H54 (cell line): ENCODE measurements at places on chromosomes 6 and 20.
A peak's percentile ranks its signal among the peaks of the same experiment; 100 is the strongest.

DNA sequence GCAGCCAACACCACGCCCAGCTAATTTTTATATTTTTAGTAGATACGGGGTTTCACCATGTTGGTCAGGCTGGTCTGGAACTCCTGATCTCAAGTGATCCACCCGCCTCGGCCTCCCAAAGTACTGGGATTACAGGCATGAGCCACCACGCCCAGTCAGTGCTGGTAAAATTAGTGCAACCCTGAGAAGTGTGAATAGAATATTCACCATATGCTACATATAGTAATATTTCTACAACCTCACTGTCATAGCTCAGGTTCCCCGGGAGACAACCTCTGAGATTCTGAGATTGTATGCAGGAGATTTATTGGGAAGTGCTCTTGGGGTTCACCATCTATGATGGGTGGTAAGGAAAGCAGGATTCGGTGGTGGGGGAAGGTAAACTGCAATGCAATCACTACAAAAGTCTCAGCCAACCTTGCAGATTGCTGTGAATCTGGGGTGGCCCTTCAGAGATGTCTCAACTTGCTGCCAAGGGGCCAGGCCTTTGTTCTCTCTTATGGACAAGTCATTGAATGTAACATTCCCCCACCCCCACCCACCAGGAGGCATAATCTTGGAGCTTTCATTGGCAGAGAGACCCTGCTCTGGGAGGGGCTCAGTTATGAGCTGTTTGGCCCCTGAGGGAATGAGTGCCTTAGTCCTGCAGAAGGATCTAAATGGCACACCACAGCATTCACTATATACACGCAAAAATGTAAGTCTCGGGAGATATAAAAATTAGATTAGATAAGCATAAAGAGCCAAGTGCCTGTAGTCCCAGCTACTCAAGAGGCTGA is 34.0 kb upstream of the SEC63 start:
- no peak for DNase-seq

DNA sequence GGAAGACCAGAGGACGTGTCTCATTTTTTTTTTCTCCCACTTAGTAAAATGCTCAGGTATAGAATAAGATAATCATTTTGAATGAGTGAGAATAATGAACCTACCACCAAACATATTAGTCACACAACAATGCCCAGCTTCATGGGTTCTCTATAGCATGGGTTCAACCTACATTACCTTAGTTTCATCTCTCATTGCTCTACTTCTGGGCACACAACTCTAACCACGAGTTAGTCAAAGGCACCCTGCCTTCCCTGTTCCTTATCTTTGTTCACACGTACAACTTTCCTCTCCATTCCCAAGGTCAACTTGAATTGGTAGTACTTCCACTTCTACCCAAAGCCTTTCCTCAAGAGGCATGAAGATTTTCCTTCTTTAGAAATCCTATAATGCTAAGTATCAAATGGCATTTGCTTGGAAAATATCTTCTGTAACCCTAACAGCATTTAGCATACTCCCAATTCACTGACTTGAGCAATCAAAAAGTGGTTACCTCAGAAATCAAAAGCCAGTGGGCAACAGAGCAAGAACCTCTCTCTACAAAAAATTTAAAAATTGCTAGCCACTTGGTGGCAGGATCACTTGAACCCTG is 20.9 kb downstream of the DEK start:
- no peak for DNase-seq

DNA sequence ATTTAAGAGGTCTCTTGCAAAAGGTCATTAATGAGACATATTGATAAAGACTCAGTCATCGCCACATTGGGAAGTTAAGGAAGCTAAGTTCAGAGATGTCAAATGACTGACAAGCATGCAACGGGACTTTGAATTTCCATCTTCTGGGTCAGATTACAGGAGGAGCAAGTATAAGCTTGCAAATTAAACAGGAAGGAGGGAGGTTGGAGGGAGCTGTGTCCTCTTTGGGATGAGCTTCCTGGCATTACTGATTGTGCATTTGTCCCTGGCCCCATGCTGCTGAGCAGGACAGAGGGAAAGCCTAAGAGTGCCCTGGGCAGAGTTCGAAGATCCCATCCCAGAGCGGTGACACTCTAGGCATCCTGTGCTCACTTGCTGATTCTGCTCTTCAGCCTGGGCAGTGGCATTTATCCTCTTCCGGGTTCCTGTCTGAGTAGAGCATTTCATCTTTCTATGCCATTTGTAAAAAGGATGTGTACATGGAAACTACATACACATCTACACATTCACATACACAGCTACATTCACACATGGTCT is 40.5 kb downstream of the SLC22A1 start:
- DNase-seq: no peak

GRCh38 chr6:165647041-165647440 is 16.0 kb downstream of the PDE10A start:
- DNase-seq: no peak

- DNase-seq: no peak
These were observed 24.2 kb downstream of the CGA start for GRCh38 chr6:87070741-87071140.

GRCh38 chr6:36364669-36365479 is 22.6 kb downstream of the ETV7 start:
- no peak for DNase-seq

DNA sequence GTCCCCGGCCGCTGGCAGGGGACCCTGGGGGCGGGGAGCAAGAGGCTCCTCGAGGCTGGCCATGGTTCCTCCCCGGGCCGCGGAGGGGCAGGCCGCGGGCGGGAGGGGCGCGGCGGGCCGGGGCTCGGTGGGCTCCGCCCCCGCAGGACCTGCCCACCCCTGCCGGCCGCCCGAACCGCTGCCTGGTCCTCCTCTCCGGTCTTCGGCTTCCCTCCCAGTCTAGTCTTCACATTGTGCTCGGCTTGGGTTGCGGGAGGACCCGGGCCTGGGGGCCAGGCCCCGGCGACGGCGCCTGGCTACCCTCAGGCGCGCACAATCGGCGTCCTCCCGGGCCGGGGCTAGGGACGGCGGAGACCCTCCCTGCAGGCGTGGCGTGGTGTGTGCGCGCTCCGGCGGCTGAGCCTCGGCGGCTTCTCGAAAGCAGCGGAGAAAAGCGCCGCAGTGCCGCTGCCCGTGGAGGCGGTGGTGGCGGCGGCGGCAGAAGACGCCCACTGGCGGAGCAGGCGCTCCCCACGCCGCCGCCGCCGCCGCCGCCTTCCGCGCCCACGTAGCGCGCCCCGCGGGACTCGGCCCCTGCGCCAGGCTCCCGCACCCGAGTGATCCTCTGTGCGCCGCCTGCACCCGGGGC is at the start of gene PDE10A:
TSS of gene PDE10A (minus strand) at position 493 of the 628 bp plus-strand sequence. CDS start at position 63, 430 bp downstream.
- peak; percentile 63 for DNase-seq

DNA sequence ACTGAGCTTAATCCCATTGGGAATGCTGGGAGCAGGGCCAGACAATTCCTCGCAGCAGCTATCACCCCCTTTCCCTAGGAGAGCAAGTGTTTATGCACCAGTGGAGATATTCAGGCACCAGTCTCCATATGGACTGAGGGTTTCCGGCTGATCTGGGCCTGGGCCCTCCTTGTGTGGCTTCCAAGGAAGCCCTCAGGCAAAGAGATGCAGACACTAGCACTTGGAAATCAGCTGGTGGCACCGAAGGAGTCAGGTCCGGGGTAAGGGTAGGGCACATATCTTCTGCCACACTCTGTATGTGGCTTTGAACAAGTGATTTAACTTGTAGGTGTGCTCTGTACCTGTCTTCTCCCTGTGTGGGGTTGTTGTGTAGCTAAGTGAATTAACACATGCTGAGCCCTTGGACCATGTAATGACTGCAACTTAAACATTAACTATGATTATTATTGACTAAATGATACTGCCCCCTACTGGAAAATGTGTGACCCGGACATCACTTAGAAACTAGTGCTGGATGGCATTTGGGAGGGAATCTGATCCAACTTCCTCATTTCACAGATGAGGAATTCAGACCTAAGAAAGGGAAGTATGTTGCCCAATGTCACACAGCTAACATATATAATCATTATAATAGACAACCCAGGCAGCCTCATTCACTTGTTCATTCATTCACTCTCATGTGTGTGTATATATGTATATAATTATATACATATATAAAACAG is 19.3 kb upstream of the WFDC2 start:
- DNase-seq: peak; percentile 29

DNA sequence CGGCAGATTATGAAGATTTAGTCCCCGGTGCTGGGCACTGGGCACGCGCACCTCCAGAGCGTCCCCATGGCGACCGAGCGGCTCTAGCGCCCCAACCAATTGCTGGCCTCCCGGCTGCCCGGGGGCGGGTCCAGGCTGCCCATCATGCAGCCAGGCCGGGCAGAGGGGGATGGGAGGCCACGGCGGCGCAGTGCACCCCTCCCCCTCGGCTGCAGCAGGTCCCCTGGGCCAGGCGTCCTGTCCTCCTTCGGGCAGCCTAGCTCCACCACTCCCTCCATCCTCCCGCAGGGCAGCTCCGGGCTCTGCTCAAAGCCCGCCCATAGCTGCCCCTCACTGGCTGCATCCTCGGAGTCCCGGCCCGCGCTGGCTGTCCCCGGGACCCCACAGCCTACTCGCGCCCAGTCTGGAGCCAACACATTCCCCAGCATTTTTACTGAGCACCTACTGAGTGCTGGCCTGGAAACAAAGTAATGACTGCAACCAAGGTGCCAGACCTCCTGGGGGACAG is 99.4 kb downstream of the ASXL1 start:
- no peak for DNase-seq

DNA sequence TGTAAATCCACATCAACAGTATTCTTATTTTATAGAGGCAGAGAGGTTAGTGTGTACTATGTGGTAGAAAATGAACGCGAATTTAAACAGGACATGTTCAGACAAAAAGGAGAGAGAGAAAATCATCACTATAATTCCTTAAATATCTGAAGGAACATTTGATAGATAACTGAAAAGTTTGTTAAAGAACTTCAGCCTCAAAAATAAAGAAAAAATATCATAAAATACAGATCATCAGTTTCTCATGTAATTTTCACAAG is 169.2 kb downstream of the PTPRK start:
- DNase-seq: no peak

DNA sequence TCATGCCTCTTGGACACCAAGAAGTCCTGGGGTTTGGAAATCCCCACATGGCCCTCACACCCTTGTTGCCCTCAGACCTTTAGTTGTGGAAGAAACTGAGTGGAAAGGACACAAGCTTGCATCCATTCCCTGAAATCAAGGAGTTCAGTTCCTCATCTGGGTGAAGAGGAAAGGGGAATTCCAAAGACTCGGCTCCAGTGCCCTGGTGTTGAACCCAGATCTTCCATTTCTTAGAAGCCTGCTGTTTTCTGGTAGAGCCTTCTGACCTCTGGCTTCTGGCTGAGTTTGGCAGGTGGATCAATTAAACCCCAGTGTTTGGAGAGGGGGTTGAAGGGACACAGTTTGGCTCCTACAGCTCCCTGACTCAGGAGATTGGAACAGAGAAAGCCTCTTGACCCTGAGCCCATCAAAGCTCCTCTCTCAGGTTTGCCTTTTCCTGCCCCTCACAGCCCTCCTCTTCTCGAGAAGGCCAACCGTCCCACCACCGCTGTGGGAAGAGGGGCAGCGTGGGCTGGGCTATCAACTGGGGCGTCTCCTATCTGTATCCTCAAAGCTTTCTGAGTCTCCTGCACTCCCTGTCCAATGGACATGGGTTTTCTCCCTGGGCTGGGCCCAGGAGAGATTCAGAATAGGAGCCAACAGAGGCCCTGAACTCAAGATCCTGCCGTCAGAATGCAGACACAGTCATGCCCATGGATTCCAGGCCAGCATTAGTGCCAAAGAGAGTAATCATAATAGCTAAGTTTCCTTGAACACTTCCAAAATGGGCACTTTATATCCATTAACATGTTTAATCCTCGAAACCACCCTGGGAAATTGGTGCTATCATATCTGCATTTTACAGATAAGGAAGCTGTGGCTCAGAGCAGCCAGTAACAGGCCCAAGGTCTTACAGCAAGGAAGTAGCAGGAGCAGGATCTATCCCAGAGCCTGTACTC is 146.2 kb downstream of the VEGFA start:
- DNase-seq: no peak

DNA sequence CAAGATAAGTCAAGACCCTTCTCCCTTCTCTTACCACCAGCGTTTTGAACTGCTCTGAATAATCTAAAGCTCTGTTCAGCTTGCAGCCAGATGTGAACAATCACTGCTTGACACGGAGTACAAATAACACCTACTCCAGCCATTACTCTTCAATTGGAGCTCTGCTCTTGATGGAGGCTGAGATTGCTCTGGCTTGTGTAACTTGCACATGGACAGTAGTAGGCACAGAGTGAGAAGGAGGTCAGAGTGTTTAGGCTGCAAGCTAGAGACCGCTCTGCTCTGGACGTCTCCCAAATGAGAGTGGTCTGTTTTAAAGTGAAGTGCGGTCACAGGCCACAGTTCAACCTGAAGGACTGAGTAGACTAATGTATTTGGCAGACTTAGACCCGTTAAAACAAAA is 158.3 kb downstream of the HDGFL1 start:
- DNase-seq: no peak
